NCI-H1105 treated with DMSO at 0.1 percent for 48 hours (cell line): ENCODE measurements at places on chromosomes 16 and 17.
A peak's percentile ranks its signal among the peaks of the same experiment; 100 is the strongest.

DNA sequence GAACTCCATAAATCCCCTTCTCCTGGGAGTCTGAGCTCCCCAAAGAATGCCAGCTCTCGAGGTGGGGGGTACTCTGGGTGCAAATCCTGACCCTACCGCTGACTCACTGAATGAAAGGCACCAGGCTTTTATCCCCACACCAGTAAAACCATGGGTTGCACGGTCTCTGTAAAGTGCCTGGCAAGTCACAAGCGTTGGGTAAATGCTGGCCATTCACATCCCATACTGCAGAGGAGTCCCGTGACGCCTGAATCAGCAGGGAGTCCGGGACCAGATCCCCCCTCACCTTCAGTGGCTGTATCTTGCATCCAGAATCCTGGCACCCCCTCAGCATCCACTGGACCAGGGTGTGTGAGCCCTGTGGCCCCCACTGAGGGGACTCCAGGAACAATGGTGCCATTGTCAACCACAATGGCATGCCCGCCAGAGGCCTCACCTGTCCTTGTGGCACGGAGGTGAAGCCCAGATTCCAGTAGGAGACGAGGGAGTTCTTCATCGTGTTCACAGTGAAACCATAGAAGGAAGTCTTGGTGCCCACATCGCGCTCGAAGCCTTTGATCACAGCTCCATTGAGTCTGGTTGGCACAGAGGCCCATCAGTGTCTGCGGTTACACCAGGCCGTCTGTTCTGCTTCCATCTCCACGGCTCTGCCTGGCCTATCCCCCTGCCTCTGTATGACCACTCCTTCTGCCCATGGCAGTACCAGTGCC is 13.3 kb downstream of the ST6GALNAC2 start:
- no peak for DNase-seq

DNA sequence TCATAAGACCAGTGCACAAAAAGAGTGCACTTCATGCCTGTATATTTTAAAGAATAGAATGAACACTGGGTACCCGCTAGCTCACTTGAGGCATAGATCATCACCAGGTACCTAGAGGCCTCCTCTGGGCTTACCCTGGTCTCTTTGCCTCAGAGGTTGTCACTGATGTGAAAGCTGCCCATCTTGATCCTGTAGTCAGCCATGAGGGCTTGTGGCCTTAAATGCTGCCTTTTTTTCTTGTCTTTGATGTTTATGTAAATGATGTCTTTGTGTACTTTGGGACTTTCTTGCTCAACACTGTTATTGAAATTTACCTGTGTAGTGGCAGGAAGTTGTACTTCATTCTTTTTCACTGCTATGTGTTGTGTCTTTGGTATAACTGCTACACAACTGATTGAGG is 26.8 kb upstream of the SLC5A10 start:
- DNase-seq: no peak

DNA sequence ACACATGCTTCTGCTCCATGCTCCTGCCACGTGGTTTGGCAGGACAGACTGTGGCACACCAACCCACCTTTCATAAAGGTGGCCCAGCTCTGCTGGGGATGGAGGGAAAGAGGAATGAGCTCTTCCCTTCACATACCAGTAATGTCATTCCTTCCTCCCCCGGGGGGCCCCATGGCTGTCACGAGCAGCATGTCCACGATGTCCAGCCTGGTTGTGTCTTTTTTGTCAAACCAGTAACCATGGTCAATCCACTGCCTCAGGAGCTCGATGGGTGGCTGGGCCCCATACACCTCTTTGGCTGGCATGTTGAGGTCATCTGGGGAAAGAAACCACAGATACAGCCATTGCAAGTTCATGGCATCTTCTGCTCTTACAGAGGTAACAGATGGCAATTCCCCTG is 96.6 kb downstream of the LYRM1 start:
- DNase-seq: no peak

DNA sequence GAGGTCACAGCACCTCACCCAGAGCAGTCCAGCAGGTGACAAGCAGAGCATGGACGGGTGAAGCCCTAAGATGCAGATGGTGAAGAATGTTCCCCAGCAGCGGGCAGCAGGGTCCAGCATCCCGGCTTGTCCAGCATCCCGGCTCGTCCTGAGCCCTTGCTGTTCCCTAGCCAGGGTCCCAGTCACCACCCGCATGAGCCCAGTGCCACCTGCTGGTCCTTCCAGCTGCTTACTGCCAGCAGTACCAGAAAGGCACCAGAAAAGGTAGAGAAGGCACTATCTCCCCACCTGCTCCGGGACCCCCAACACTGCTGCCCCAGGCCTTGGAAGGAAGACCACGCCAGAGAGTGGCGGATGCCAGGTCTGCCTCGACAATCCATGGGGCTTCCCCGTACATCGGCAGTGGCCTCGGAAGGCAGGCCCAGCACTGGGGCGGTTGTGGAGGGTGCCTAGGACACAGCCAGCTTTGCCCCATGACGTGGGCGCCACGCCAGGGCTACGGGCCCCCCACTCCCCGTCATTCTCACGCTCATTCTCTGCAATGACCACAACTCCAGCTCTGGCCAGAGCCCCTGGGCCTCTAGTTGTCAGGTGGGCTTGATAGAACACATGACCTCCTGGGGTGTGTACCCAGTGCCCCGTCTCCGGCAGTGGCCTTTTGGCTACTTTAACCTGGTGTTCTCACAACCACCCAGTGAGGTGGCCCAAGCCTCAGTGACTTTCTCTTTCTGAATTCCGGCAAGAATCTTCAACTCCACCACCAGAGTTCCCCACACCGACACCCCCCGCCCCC is 1.4 kb downstream of the CENPX start:
- peak; percentile 17 for DNase-seq

DNA sequence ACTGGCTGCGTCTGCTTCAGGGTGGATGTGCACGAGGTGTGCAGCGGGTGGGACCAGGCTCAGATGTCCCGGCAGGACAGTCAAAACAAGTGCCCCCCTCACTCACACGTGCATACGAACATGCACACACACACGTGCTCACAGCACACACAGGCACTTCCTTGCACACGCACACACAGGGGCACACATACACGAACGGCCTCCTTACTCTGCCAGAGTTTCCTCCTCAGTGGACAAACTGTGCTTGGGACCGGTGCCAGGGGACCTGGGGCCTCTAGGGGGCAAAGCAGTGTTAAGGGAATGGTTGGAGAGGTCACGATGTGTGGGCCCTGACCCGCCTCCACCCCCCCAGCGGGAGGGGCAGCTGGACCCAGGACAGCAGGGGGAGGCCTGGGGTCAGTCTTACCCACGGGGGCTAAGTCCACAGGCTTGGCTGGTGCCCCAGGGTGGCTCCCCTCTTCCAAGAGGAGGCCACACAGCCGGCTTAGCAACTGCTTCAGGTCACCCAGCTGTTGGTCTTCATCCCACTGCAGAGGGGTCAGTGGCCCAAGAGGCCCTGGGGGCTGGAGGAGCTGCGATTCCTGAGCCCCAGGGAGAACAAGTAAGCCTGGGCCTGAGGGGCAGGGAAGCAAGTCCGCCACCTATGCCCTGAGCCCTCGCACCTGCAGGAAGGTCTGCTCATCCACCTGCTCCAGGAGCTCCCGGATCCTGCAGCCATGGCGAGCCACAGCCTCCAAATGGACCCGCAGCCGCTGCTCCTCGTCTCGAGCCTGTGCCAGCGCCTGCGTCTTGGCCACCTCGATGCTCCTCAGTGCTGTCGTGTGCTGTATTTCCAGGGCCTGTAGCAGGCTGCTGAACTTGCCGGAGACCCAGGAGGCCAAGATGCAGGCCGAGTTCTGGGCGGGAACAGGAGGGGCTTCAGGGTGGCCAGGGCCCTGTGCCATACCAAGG is 4.9 kb downstream of the TRIM65 start:
- no peak for DNase-seq

DNA sequence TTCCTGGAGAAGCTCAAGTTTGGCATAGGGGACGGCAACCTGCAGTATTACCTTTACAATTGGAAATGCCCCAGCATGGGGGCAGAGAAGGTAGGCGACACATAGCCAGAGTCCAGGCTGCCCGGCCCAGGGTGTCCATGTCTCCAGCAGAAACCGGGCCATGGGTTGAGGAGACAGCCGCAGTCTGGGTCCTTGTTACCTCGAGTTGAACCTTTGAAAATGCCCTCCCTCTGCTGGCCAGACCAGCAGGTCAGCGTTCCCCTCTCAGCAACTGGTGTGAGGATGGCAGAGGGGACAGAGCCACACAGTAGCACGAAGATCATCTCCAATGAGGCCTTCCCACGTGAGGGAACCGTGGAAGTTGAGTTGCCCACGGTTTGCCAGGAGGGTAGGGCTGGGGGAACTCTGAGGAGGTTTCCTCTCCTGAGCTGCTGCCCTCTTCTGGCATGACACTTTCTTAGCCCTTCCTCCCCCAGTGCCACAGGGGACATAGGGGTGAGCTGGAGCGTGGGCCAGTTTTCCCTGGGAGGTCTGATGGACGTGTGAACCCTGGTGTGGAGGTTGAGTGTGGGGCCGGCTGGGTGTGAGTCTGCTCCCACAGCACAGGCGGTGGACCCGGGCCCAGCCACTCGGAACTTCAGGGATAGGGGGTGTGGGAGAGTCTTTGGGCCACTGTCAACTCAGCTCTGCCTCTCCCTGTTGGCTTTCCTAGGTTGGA is 27.2 kb downstream of the PLCD3 start:
- no peak for DNase-seq

DNA sequence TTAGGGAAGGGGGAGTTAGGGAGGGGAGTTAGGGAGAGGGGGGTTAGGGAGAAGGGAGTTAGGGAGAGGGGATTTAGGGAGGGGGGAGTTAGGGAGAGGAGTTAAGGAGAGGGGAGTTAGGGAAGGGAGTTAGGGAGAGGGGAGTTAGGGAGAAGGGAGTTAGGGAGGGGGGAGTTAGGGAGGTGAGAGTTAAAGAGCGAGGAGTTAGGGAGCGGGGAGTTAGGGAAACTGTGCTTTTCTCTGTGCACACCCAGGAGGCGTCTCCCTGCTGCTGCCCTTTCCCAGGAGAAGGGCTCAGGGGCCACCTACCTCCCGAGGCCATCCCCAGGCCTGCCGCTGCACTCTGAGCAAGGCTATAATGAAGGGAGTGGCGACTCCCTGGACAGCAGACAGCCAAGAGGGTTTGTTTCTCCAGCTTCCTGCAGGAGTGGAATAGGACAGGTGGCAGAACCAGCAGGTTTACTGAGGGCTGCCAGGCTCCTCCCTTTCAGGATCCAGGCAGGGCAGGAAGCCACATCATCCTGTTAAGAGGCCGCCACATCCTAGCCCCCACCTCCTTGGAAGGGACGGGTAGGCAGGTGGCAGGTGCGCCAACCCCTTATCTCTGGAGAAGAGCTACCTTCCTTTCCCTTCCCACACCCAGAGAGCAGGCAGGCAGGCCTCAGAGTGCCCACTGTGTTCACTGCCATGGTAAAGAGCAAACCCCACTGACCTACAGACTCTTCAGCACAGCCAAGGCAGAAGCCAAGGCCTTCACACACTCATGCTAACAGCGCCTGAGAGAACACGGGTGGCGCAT is 4.3 kb downstream of the CANT1 start:
- DNase-seq: peak; percentile 80

DNA sequence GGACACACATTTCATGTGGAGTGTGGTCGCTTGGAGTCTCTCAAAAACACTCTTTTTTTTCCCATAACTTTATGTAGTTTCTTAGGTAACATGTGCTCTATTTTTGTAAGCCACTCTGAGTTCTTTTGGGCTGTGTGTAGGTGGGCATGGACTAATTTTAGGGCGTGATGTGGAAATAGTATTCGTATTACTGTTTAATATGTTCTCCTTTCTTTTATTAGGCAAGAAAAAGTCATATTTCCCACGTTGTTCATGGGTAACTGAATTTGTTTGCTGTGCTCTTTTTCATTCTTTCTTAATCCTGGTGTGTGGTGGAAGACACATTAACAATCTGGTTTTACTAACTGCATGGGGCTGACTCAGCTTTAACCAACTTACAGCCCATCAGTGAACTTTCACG is 27.4 kb downstream of the NDEL1 start:
- DNase-seq: no peak

- DNase-seq: no peak
Measured at GRCh38 chr17:68497885-68498319, 14.3 kb upstream of the PRKAR1A start.

- peak; percentile 16 for DNase-seq
Measured at GRCh38 chr17:78838574-78839005, 2.0 kb downstream of the USP36 start.

GRCh38 chr16:88909431-88910210 is 43.2 kb upstream of the PABPN1L start:
- no peak for DNase-seq

GRCh38 chr16:83420206-83420760 is 387.5 kb upstream of the HSBP1 start:
- no peak for DNase-seq

- no peak for DNase-seq
Measured at GRCh38 chr17:34993031-34993430, 12.7 kb downstream of the LIG3 start.

- no peak for DNase-seq
Measured at GRCh38 chr17:1608676-1609075, 20.0 kb downstream of the SLC43A2 start.

DNA sequence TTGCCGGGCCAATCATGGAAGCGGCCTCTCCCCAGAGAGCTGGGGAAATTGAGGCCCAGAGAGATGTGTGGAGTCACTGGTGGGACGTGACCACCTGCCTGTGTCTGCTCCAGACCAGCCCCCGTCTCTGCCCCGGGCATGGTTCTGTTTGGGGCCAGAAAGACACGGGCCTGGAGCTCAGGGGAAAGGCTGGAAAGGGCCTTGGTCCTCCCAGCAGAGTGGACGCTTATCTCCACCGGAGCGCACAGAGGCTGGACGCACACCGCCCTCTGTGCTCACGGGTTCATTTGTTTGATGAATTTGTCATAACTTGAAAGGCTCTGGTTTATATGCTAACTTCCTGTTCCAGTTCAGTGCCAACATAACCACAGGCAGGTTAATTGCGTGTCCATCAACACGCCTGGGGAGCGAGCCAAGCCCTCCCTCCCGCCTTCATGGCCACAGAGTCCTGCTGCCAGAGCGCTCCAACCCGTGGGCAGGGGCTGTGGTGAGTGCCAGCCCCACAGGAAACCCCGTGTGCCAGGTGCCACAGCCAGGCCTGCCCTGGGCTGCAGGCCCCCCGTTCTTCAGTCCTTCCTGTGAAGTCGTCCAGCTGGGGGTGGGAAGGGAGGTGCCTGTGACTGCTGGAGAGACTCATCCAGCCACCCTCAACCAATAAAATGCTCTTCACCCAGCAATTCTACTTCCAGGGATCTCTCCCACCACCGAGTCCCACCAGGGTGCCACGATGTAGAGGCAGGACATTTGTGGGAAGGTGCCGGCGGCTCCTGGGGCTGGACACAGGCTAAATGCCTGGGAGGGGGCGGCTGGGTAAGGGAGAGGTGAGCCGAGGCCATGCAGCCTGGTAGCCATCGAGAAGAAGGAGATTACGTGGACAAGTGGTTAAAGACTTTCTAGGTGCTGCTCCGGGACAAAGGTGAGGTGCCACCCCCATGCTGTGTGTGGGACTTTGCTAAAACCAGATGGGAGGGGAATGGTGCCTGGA is 29.4 kb upstream of the BAHCC1 start:
- peak; percentile 76 for DNase-seq
